Stimulated activated CD4-positive, alpha-beta T cell treated with anti-CD3 and anti-CD28 coated beads, Interleukin-15, amount 100 ng/mL, for 1 hour (primary cell): ENCODE measurements at places on chromosomes 2 and 18.

- DNase-seq = no peak
Observed at GRCh38 chr2:88885679-88886416, 194.4 kb downstream of the RPIA start.

DNA sequence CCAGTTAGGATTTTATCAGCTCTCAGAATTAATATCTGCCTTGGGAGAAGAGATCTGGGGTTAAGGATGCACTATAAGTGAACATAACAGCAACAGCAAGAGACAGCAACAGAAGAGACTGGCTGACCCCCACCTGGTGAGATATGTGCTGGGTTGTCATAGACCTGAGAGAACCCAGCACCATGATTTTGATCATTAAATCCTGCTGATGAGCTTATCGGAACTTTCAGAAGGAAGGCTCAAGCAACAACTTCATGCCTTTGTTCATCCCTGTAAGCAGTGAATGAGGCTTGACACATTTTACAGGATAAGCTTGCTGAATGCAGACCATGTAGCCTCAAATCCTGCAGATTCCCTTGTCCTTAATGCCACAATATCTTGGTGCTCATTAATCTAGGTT, 100.0 kb downstream of the POLE4 start:
- DNase-seq = no peak

- DNase-seq = no peak
Observed at GRCh38 chr2:65430603-65431420, 1.6 kb downstream of the SPRED2 start.

- no peak for DNase-seq
Observed at GRCh38 chr2:33062665-33063250, 116.0 kb downstream of the LTBP1 start.

DNA sequence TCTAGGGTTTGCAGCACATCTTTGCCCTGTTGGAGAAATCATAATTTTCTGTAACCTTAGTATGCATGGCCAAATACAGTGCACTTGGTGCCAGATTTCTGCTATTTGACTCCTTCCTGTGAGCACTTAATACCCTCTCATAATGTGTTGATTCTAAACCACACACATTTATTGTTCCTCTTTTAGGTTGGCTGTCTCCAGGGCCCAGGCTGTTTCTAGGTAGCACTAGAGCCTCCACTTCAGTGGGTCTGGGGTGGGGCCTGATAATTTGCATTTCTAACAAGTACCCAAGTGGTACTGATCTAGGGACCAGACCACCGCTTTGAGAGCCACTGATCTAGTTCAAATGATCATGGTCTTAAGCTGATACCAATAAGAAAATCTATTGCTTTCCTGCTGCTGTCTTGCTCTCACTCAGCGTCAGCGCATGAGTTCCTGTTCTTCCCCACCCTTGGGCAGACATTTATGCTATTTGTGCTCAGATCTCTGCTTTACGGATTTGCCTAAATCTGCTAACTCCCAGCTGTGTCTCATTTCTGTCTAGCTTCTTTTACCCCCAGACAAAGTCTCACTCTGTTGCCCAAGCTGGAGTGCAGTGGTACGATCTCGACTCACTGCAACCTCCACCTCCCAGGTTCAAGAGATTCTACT, 7.4 kb downstream of the PTRHD1 start:
- DNase-seq = no peak

GRCh38 chr2:193523662-193524061, 1328.9 kb upstream of the TMEFF2 start:
- DNase-seq = no peak
